ENCODE measurements at places on chromosomes 4 and X.

- no peak for DNase-seq
These were observed 151.4 kb upstream of the USP9X start for GRCh38 chrX:40933706-40934425.

GRCh38 chrX:1252861-1253260 lies 15.8 kb upstream of the CSF2RA start:
- DNase-seq: no peak

- no peak for DNase-seq
These were observed 87.2 kb downstream of the MMRN1 start for GRCh38 chr4:89981789-89982334.

DNA sequence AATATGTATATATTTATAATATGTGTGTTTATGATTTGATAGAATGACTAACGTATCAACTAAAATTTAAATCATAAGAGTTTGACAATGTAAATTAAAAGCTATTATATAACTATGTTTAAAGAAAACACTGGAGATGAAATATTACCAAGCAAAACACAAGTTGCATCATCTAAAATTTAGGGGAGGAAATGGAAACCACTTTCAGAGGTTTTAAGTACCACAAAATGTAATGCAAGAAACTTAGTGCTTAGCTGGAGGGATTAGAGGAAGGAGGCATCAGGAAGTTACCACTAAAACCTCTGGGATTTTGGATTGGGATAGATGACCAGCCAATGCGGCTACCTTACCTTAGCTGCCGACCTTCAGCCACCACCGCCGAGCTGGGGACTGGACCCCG lies 1192.1 kb upstream of the PRKX start:
- DNase-seq: no peak

DNA sequence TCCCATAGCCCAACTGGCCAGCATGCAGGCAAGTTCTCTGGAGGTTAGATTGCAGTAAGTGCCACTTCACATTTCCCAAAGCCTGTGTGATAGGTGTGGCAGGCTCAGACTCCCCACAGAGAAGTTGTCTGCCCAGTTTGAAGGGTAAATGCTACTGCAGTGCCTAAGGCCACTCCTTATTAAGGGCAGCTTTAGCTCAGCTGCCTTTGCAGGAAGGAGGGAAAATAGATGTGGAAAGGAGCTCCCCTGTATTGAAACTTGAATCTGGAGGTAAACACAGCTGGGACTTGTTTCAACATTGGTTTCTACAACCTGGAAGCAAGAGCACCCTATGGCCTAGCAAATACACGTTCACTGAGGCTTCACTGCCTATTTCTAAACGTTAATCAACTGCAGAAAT lies 22.4 kb downstream of the NEXMIF start:
- no peak for DNase-seq

GRCh38 chrX:18702362-18703195 lies 4.9 kb upstream of the PPEF1 start:
- no peak for DNase-seq

GRCh38 chrX:133005616-133006015 lies 47.2 kb upstream of the HS6ST2 start:
- no peak for DNase-seq

DNA sequence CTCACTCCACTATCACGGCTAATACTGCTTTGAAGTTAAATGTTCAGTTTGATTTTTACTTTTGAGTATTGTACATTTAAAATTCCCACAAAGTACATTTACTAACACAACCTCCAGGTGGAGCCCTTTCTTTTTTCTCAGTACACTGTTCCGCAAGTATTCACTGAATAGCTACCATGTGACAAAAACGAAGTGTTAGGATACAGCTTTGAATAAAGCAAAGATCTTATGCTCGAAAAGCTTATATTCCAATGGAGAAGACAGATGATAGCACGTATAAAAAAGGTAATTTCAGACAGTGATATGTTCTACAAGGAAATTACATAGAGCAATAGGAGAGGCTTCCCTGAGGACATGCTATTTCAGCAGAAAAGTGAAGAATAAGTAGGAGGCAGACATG lies 60.7 kb upstream of the ABCG2 start:
- DNase-seq: no peak

DNA sequence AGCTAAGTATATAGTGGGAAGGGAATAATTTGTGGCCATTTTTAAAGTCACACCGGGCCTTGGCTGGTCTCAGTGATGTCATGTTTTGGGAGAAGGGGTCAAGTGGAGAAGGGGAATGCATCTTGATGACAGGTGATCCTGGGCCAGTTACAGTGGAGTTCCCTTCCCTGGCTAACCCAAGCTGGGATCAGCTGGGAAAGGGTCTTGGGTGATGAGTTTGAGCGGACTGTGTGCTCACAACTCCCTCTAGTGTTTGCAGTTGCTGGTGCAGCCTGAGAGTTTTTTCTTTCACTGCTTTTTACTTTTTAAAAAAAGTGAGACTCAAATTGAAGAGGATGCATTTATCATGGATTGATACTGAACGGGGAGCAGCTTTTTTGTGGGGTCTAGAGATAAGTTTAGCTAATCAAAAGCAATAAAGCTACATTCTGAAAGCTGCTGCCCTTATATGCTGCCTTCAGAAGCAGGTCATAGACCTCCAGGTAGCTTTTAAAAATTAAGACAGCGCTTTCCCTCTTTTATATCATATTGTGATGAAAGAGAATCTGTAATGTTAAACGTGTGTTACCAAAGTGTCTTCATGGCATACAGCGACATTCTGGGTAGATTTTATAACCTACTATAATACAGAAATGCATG lies 164.7 kb downstream of the DCLK2 start:
- DNase-seq: no peak

- DNase-seq: no peak
These were observed 74.1 kb downstream of the CLCN5 start for GRCh38 chrX:49996474-49996873.

GRCh38 chr4:124722071-124722470 lies 9.5 kb upstream of the ANKRD50 start:
- no peak for DNase-seq

GRCh38 chr4:98794565-98795205 lies 134.2 kb downstream of the EIF4E start:
- no peak for DNase-seq

DNA sequence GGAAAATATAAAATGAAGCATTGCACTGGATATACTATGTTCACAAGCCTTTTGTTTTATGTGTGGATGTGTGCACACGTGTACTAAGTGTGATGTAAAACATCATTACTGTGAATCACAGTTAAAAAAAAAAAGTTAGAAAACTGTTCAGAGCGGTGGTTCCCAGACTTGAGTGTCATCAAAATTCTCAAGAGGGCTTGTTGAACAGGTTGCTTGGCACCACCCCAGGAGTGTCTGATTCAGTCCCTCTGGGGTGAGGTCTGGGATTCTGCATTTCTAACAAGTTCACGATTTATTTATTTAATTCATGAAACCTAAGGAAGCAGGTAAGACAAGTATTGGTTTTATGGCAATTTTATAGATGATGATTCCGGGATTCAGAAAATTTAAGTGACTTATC lies 1.8 kb downstream of the CENPU start:
- DNase-seq: no peak

GRCh38 chrX:51336584-51336983 lies 4.0 kb downstream of the NUDT10 start:
- no peak for DNase-seq

DNA sequence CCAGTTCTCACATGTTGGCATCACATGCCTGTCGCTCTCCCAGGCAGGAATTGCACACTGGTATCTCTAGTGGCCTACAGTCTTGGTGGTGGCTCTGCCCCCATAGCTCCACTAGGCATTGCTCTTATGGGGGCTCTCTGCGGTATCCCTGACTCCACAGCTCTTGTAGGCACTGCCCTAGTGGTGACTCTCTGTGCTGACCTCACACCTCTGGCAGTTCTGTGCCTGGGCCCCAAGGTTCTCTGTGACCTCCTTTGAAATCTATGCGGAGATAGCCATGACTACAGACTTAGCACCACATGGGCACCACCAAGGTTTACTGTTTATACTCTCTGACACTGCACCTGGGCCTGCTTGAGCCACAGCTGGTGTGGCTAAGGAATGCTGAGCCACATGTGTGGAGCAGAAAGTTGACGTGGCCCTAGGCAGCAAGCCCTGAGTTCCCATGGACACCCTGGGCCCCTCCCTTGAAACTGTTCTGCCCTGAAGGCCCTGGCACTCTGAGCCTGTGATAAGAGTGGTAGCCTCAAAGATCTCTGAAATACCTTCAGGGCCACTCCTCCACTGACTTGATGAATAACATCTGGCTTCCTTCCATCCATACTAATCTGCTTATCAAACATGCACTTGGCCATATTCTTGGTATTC lies 8.0 kb downstream of the SLC9B1 start:
- DNase-seq: no peak

GRCh38 chrX:143466130-143466529 lies 51.1 kb downstream of the SPANXN3 start:
- no peak for DNase-seq

DNA sequence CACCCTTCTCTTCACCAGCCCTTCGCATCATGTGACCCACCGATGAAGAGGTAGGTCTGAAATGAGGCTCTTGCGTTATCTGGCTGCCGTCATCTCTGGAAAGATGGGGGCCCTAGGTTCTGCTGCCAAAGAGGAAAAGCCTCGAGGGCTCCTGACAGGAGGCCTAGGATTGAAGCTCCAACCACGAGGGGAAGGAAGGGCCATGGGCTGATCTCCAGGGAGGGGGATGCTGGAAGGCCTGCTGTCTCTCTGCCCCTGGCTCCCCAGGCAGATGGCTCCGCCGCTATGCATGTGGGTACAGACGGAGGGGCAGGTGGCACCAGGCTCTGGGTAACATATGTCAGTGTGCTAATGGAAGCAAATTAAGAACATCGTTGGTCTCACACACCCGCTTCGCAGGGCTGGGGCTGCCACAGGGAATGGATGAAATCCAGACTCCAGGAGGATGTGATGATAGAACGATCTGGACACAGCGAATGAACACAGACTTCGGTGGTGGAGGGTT lies 44.9 kb downstream of the AFAP1 start:
- no peak for DNase-seq

DNA sequence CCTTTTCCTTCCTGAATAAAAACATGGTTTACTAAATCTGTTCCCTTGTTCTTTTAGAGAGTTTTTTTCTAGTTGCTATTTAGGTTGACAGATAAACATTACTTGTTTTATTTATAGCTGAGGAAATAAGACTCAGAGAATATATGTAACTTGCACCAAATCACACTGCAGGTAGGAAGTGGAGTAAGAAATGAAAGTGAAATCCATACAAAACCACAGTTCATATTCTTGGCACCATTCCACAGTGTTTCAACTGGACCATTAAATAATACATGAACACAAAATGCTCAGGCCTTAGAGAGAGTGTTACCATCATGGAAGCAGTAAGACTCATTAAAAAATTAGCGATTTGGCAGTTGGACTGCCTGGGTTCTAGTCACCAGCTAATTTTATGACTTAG lies 326.9 kb upstream of the SLIT2 start:
- DNase-seq: no peak

DNA sequence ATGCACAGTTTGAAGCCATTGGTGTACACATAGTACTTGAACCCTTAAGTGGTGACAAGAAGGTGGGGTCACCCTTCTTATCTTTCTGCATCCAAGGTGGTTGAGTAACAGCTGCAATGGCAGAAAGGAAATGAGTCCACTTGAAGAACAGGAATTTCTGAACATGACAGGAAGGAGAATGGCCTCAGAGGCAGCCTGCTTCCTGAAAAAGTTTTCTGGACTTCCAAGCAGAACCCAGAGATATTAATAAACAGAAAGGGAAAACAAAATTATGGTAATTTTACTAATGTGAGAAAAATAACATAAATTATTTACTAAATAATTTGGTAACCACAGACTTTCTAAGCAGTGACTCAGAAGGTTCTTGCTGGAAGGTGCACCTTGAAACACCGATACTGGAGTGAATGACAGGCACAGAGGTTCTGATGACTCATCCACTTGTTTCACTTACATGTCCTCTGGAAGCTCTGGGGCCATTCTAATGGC lies 119.9 kb upstream of the HS3ST1 start:
- no peak for DNase-seq

DNA sequence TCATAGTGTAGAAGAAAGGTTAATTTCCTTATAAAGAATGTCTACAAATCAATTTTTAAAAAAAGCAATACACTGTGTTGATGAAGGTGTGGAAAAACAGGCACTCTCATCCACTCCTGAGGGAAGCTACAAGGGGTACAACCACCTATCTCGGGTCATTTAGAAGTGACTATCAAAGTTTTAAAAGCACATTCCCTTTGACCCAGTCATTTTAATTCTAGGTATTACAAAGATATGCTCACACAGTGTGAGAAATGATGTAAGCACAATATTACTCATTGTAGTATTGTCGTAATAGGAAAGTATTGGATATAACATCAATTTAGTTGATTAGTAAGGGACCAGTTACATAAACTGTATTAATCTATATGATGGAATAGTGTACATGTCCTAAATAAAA lies 7.4 kb upstream of the HCCS start:
- DNase-seq: no peak

DNA sequence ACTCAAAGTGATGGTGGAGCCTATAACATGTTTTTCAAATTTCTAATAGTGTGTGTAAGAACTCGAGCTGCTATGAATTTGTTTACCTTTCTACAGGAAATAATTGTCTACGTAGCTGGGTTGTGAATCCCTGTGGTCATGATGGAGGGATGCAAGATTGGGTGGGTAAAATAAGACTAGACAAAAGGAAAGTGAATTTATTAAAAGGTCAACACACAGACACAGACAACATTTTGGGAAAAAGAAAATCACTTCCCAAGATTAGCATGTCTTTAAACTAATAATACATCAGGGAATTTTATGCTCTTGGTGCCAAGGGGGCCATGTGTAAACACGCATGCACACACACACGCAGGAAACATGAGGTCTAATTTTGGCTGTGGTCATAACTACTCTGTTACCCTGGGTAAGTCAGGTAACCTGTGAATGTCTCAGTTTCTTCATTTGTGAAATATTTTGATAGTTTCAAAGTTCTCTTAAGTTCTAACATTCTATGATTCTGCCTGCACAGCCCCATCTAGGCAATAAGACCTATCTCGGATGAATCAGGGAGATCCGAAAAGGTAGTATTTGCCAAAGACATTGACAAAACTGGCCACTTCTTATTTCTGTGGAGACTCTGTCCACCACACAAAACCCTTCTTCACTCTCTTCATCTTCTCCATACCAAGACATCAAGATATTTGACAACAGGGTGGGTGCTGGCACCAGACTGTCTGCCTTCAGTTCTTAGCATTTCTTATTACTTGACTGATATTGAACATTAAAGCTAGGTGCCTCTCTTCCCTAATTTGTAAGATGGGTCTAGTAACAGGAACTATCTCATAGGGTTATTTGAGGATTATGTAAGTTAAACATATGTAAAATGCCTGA lies 1.6 kb upstream of the UNC5C start:
- no peak for DNase-seq

DNA sequence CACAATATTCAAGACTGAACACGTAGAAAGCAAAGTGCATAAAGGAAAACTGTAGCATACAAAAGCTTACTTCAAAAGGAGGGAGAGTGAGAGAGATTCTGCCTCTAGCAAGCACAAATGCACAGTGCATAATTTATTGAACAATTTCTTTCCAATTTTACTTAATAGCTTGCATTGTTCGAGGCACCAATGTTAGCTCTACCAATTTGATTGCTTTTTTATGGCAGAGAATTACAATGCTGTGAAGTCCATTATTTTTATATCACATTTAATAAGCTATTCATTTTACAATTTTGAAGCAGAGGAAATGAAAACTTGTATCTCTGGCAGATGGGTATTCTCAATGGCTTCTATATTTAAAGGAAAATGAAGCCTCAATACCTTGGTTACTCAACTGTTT lies 331.7 kb downstream of the GPM6A start:
- DNase-seq: no peak
